ENCODE measurements at places on chromosomes 13 and 19.

GRCh38 chr13:42688821-42689220 is 92.6 kb upstream of the FAM216B start:
- H3K4me1 ChIP-seq, result no peaks in the 10 kb centered on the region
- no peak overlapping the region for H3K4me3 ChIP-seq
- no peak overlapping the region for H3K27ac ChIP-seq

DNA sequence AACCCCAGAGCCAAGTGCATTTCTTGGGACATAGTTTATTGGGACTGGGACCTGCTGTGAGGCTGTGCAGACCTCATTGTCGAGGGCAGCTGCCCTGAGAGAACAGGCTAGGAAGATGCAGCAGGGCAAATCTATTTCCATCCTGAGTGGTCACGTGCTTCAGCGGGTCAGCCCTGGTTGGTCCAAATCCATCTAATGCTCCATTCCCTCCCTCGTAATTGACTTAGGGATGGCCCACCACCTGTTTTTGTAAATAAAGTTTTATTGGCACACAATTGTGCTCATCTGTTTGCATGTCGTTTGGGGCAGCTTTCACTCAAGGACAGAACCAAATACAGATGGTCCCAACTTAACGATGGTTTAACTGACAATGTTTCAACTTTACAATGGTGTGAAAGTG is 75.5 kb upstream of the ADGRE5 start:
- H3K27me3 ChIP-seq, result no peaks in the 10 kb centered on the region
- no peak for DNase-seq
- H3K36me3 ChIP-seq, result no peaks in the 10 kb centered on the region
- no peak overlapping the region for H3K27ac ChIP-seq

GRCh38 chr13:57991041-57991440 is 359.5 kb downstream of the PCDH17 start:
- no peak overlapping the region for H3K27ac ChIP-seq
- no peak overlapping the region for H3K4me3 ChIP-seq
- no peaks in the 10 kb centered on the region for H3K36me3 ChIP-seq

DNA sequence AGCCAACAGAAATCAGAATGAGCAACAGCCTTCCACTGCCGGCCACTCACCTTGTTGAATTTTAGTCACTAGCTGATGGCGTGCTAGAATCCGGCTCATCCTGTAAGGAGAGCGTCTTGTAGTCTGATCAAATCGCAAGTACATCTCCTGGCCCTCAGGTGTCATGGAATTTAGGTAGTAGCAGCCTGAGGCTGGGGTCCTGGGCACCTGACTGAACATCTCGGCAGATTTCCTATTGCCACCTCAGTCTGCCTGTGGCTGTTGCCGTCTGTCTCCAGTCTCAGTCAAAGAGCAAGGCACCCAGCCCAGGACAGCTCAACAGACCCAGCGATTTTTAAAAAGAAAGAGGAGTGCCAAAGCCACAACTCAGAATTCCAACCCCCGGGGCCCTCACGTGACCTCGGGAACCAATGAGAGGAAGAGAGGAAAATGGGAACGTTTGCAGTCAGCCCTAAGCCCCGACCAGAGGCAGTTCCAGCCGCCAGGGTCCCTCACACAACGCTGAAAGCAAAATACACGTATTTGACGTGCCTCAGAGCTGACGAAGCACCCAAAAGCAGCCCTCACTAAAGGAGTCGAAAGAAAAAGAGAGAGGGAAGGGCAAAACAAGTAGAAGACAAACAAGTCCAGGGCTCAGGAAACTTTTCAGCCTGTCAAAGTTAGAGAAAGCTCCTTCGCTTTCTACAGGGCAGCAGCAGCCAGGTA is at the start of gene STARD13:
TSS of gene STARD13 (minus strand) at position 336 of the 705 bp plus-strand sequence. CDS start at position 219, 117 bp downstream.
- no peaks in the 10 kb centered on the region for H3K36me3 ChIP-seq
- peak within 1 kb of the TSS; percentile 83 for H3K4me3 ChIP-seq
- peak; percentile 93 for DNase-seq
- no peaks in the 10 kb centered on the region for H3K27me3 ChIP-seq
- no peaks in the 10 kb centered on the region for H3K4me1 ChIP-seq
- H3K27ac ChIP-seq, result peak within 1 kb of the TSS; percentile 92

DNA sequence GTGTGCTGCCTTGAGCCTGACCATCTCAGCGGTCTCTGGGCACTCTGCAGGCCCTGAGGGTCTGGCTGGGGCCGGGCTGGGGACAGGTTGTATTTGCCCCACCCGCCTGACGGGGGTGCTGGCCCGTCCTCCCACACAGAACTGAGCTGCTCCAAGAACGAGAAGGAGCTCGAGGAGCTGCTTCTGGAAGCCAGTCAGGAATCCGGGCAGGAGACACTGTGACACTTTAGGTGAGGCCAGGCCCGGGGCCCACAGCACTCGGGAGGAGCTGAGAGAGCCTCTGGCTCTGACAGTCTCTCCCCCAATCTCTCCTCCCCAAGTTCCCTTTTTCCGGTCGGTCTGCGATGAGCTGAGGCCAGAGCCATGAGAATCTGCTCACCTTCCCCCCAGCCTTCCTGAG is 14.5 kb downstream of the NKPD1 start:
- H3K4me1 ChIP-seq, result no peaks in the 10 kb centered on the region
- H3K36me3 ChIP-seq, result no peaks in the 10 kb centered on the region
- H3K4me3 ChIP-seq, result no peak overlapping the region
- H3K27ac ChIP-seq, result no peak overlapping the region
- H3K27me3 ChIP-seq, result no peaks in the 10 kb centered on the region

- no peaks in the 10 kb centered on the region for H3K36me3 ChIP-seq
- DNase-seq, result no peak
- peak overlapping the region; percentile 17 for H3K27ac ChIP-seq
- H3K27me3 ChIP-seq, result no peaks in the 10 kb centered on the region
- no peaks in the 10 kb centered on the region for H3K4me1 ChIP-seq
- no peak overlapping the region for H3K4me3 ChIP-seq
These were observed 16.3 kb downstream of the KBTBD7 start for GRCh38 chr13:41178040-41178439.

- H3K27me3 ChIP-seq, result no peaks in the 10 kb centered on the region
- H3K4me3 ChIP-seq, result peak overlapping the region; percentile 95
- DNase-seq, result no peak
- peak overlapping the region; percentile 93 for H3K27ac ChIP-seq
- H3K36me3 ChIP-seq, result no peaks in the 10 kb centered on the region
These were observed 450 bp downstream of the NDUFA11 start for GRCh38 chr19:5903056-5903623.

DNA sequence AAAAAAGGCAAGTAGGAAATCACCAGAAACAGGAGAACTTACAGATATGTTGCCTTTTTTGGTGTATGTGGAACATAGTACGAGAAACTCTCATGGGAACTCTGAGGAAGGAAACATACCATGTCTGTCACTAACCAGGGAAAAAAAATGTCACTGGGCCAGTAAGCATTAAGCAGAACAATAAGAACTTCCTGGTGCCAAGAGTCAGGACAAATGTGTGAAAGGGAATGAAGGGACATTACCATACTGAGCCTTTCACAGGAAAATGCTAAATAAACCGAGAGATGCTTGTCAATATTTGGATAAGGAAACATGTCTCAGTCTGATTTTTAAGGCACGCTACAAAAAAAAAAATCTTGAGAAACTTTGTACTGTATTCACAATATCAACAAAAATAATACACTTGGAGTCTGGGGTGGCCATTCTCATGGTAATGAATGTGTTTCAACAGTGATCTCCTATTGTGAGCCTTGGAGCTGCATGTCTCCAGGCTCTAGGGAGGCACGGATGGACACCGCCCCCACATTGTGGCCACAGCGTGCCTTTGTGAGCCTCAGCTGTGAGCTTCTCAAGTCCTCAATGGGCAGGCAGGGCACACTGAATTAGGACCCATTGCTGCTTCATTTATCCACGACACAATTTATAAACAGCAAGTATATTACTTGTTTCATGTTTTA is 113.0 kb upstream of the ARGLU1 start:
- H3K4me3 ChIP-seq, result no peak overlapping the region
- H3K36me3 ChIP-seq, result no peaks in the 10 kb centered on the region
- no peak for DNase-seq
- H3K27me3 ChIP-seq, result no peaks in the 10 kb centered on the region
- no peaks in the 10 kb centered on the region for H3K4me1 ChIP-seq

DNA sequence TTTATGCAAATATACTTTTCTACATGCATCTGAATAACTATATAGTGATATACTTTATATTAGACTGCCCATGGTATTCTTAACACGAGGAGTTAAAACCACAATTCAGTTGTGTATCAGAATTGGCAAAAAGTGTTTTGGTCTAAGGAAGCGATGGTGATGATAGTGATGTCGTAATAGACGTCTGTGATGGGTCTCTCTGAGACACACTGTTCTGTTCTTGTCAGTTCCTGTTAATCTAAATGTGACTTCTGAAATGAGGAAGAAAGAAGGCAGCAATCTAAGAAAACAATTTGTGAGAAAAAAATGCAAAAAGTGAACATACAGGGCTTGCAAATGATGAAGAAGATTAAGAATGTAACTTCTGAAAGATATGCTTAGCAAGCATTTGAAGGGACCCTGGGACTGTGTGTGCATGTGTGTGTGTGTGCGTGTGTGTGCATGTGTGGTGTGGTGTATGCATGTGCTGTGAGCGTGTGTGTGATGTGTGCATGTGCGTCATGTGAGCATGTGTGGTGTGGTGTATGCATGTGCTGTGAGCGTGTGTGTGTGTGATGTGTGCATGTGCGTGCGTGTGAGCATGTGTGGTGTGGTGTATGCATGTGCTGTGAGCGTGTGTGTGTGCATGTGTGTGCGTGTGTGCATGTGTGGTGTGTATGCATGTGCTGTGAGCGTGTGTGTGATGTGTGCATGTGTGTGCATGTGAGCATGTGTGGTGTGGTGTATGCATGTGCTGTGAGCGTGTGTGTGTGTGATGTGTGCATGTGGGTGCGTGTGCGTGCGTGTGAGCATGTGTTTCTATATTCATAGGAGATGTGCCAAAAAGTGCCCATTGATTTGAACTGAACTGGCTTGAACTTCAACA is 131.8 kb downstream of the IRS2 start:
- H3K27ac ChIP-seq, result no peak overlapping the region
- no peaks in the 10 kb centered on the region for H3K36me3 ChIP-seq
- H3K4me3 ChIP-seq, result no peak overlapping the region
- no peak for DNase-seq
- H3K27me3 ChIP-seq, result no peaks in the 10 kb centered on the region

GRCh38 chr13:74778946-74779345 is 644.7 kb upstream of the KLF12 start:
- DNase-seq, result no peak
- H3K27me3 ChIP-seq, result no peaks in the 10 kb centered on the region
- no peak overlapping the region for H3K4me3 ChIP-seq
- H3K36me3 ChIP-seq, result no peaks in the 10 kb centered on the region
- no peaks in the 10 kb centered on the region for H3K4me1 ChIP-seq

GRCh38 chr13:19665427-19665859 is 32.0 kb downstream of the MPHOSPH8 start:
- peaks cover 10% of the 10 kb centered on the region for H3K36me3 ChIP-seq
- no peaks in the 10 kb centered on the region for H3K27me3 ChIP-seq
- no peak for DNase-seq
- no peak overlapping the region for H3K4me3 ChIP-seq
- no peak overlapping the region for H3K27ac ChIP-seq

- H3K27ac ChIP-seq, result no peak overlapping the region
- no peak for DNase-seq
- no peaks in the 10 kb centered on the region for H3K36me3 ChIP-seq
- H3K4me3 ChIP-seq, result no peak overlapping the region
- no peaks in the 10 kb centered on the region for H3K27me3 ChIP-seq
These were observed 53.6 kb downstream of the GATAD2A start for GRCh38 chr19:19459073-19459472.

GRCh38 chr19:16118489-16119033 is 6.9 kb downstream of the RAB8A start:
- no peak overlapping the region for H3K4me3 ChIP-seq
- H3K36me3 ChIP-seq, result no peaks in the 10 kb centered on the region
- no peak overlapping the region for H3K27ac ChIP-seq
- H3K4me1 ChIP-seq, result no peaks in the 10 kb centered on the region
- no peak for DNase-seq

DNA sequence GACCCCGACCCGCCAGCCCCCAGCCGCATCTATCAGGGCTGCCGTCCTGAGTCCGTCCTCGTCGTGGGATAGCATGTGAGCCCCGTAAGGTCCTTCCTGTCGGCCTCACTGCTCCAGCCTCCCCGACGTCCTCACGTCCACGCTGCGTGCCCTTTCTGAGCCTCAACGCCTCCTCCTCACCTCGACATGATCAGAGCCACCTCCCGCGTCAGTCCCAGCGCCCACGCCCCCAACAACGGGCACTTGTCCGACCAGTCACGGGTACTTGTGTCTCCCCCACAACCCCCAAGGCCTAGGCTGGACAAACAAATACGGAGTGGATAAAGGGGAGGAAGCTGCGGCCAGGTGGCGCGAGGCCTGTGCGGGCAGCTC is 665 bp downstream of the ZNF497 start:
- H3K36me3 ChIP-seq, result no peaks in the 10 kb centered on the region
- peak overlapping the region; percentile 83 for H3K4me3 ChIP-seq

Measured in breast epithelium (tissue), 4 donors.